ENCODE measurements at places on chromosomes 6 and 20.

DNA sequence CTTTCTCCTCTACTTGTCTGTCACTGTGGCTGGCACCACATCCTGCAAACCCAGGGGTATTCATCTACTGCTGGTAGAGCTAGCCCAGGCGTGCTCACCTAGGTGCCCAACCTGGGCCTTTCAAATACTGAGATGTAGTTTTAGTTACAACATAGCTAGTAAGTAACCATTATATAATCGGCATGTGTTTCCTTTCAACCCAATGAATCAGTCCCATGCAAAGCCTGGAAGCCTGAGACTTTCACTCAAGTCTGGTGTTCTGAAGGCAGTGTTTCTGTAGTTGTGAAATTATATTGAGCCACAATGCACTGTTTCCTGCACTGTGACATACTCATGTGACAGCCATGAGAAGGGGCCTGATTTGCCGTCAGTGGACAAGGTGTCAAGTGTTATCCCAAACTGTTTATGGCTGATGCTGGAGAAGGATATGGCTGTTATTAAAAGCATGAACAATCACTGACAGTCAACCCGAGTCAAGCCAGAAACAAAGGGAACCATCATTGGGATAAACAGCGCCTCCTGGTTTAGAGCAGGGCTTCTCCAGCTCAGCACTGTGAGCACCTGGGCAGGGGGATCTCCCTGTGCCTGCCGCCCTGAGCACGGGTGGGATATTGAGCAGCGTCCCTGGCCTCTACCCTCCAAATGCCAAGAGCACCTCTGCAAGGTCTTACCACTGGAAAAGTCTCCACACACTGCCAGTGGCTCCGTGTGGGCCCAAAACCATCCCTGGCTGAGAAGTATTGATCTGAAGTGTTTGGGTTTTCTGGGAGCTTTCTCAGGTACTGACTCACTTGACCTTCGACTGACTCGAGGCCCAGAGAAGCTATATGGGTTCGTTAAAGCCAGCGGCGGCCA, 1.6 kb downstream of the PSMA7 start:
- DNase-seq, result no peak

DNA sequence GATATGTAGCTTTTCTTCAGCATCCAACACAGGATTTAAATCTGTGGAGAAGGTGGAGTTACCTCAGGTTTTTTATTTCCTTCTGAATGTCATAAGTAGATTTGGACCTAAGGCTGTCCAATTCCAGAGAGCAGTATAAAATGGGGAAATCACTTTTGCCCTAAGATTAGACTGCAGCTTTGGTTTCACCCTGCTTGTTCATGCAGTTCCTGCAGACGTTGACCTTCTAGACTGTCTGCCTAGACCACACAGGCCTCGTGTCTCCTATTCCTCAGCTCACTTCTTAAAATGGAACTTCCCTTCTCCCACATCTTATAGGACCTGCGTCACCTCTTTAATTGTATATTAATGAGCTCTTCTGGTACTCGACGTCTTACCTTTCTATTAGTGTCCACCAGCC, 26.0 kb upstream of the C6orf62 start:
- DNase-seq, result no peak

- DNase-seq, result no peak
Measured at GRCh38 chr20:23995905-23996666, 7.5 kb upstream of the GGTLC1 start.

DNA sequence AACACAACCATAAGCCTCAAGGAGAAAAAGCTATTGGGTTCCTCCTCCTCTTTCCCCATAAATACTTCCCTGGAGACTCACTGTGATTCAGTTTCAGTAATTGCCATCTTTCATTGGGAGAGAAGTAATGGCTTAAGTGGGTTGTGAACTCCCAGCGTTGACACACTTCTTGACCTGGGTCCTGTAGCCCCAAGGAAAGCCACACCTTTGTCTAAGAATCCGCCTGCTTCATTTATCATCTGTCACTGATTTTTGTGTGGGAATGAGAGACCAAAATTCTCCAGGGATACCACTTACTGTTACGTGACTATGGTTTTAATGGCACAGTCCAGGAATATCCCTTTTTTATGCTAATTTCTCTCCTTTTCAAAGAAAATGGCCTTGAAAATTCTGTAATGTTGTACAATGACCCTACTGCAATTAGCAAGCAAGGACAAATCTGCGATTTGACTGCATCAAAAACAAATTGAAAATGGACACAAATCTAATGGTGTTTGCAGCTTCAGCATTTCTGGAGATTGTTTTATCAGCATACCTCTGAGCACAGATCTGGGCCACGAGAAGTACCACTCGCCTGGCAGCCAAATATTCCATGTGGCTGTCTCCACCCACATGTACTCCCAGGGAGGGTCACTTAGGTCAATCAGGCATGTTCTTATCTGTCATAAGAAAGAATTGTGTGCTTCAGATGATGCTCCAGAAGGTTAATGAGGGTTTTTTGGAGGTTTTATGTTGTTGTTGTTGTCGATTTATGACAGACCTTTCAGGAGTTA, 29.8 kb downstream of the DCBLD1 start:
- DNase-seq, result no peak

DNA sequence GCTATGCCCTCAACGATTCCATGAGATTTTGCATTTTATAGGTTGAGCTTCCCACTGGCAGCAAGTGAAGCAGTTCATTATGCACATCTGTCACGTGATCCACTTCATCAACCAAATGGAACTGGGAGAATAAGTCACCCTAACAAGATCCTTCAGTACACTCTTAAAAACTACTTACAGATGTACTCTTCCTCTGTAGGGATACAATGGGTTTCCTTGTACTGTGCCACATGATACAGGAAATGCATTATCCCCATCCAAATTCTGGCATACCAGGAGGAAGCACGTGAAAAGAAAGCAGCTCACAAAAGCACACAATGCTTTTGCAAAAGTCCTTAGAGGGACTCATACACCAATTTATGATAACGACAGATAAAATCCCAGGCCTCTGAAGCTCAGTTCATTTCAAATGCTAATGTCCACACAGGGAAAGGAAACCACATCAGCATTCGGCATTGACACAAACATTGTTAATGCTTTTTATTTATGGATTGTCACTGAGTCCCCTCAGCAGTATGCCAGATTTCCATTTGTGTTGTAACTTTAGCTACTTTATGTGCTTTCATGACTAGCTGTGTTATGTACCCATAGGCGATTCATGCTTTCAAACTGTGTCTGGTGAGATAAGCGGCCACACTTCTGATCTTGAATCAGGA, 58.1 kb upstream of the REV3L start:
- DNase-seq, result no peak

Data from AG04450 (cell line).